ENCODE measurements at places on chromosomes 11 and 22.

- peak; percentile 38 for DNase-seq
Observed at GRCh38 chr11:16790486-16791190, 52.2 kb downstream of the C11orf58 start.

GRCh38 chr11:122664188-122664587 is 8.7 kb downstream of the UBASH3B start:
- DNase-seq: no peak

GRCh38 chr22:43385770-43386641 is 25.8 kb upstream of the MPPED1 start:
- peak; percentile 84 for DNase-seq

GRCh38 chr11:71064702-71065515 is 187.5 kb downstream of the SHANK2 start:
- DNase-seq: no peak

DNA sequence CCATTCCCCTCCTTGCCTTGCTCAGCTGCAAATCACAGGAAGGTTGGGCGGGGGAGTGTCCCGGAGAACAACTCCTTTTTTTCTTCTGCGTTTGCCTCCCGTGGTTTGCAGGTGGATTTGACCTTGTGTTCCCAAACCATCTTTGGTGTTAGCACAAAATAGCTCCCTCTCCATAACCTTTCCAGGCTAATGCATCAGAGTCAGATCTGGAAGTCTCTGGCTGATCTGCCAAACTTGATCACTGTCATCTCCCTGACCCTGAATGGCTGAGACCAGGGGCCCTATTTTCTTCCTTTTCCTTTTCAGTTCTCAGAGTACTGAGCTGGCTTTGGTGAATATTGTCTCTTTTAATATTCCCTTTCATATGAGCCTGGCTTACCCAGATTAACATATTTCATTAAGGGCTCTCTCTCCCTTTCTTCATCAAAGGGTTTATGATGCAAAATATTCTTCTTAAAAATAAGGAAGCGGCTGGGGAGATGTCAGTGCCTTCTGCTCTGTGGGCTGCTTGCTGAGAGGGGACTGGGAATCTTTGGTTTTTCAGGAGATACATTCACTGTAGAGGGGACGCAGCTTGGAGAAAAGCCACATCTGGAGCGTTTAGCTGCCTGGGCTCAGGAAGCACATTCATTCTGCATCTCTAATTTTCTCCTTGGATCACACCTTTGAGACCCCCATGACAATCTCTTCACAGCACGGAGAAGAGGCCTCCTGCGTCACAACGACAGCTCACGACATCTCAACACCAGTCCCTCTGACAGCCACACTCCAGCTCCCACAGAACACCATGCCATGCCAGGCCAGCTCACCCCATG is 148.3 kb downstream of the CEP164 start:
- no peak for DNase-seq

GRCh38 chr11:75191330-75191717 is 40.4 kb downstream of the SLCO2B1 start:
- peak; percentile 24 for DNase-seq

DNA sequence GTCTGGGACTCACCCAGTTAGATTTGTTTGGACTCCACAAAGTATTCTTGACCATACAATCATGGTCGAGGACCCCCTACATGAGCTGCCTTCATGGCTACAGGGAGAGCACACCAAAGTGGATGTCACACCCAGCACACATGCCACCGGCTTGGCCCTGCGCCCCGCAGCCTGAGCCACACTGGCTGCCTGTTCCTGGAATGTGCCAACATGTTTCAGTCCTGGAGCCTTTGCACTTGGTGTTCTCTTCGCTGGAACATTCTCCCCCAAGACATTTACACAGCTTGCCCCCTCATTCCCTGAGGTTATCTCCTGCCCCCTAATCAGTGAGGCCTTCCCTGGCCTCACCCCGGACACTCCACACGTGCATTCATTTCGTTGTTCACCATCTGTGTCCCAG is 46.0 kb downstream of the PPARA start:
- DNase-seq: no peak

GRCh38 chr11:31870609-31871309 is 59.6 kb upstream of the PAX6 start:
- peak; percentile 71 for DNase-seq

GRCh38 chr11:69145050-69145380 is 10.7 kb upstream of the SMIM38 start:
- DNase-seq: no peak

DNA sequence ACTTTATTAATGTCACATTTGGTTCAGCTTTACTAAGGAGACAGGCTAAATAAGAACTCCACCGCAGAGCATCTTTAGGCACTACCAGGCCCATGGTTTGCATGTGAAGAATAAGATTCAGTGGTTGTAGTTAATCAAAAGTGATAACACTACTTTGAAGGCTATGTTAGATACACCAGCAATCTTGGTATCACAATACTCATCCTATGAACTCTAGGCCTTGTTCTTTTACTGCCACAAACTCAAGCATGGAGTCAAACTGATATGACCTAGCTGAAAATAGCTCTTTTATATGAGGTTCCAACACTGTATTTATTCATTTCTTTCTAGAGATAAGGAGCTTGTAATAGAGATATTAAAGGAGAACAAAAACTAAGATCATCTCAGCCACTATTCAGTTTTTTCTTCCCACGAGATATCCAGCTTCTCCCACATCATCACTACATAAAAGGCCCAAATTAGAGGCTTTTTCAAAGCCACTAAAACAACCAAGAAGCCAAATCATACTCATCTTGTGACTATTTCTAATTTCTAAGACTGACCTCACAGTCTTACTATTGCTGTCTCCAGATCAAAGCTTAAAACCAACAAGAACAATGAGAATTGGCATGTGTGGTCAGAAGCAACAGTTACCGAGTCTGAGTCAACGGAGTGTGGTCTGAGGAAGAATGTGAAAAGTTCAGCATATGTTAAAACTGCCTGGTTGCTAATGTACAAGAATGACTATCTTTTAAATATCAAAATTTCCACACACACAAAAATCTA is 25.1 kb upstream of the GUCY1A2 start:
- peak; percentile 20 for DNase-seq

DNA sequence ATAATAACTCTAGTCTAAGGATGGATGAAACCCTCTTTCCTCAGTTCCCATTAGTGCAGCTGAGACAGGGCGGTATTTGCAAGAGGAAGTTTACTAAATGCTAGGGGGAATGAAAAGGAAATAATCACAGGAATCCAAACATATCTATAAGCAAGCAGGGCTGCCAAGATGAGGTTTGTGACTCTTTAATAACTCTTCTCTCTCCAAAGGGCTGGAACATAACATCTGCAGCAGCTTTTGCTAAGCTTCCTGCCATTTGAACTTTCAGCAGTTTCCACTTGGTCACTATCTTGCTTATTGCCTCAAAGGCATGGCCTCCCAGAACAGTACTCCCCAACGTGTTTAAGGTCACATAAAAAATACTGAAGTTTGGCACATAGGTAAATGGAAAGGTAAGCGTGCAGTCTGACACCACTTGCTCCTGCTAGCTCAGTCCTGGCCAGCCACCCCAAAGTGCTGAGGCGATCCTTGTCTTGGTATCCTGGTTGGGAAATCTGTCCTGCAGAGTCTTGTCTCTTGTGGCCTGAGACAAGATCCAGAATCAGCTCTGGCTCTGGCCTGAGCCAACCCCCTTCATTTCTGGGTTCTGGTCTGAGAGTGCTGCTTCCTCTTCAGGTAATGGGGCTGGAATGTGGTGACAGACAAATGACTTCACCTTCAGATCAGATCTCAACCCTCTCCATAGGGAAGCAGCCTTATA is 81.8 kb downstream of the KCNC1 start:
- DNase-seq: no peak

DNA sequence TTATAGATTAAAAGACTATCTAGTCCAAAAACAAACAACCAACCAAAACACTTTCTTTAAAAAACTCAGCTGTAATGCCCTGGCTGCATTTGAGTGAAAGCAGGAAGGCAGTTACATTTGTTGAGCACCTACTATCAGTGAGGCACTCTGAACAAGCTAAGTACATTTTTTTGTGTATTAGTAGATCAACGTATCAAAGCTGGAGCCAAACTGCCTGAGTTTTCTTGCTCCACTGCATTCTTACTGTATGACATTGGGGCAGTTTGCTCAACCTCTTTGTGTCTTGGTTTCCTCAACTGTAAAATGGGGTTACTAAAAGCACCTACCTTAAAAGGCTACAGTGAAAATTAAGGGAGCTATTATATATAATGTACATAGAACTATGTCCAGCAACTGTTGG is 22.0 kb downstream of the COA4 start:
- DNase-seq: no peak

DNA sequence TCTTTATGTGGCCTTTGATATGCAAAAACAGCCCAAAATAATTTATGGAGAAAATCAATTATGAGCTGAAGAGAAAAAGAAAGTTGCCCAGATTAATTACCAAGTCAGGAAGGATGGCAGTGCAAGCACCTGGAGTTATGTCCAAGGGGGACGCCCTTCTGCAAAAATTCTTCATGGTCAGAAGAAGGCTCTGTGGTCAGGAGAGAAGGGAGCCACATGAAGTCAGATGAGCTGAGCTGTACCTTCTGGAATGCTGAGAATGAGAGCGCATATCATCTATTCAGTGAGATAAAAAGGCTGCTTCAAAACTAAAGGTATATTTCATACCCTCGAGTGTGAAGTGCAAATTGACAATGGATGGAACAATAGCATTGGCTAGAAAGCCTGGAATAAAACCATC is 607.4 kb downstream of the NTM start:
- no peak for DNase-seq

- no peak for DNase-seq
Observed at GRCh38 chr11:35398881-35399280, 20.5 kb downstream of the SLC1A2 start.

- DNase-seq: no peak
Observed at GRCh38 chr11:122163053-122163819, 47.2 kb upstream of the BLID start.

DNA sequence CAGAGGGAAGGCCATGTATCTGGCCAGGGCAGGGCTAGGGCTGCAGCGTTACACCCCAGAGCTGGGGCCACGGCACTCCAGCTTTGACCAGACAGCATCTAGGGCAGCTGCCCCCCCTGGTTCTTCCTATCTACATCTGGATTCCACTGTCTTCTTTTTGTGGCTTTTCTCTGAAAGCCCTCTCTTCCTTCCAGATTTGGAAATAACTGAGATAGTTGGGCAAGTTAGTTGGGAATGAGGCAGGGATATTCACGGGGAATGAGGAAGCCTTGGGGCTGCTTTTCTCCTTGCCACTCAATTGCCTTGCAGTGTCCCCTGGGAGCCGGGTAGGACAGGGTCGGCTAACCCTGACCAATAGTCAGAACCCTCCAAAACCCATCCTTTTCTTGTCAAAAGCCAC is 26.8 kb downstream of the CLMP start:
- no peak for DNase-seq

DNA sequence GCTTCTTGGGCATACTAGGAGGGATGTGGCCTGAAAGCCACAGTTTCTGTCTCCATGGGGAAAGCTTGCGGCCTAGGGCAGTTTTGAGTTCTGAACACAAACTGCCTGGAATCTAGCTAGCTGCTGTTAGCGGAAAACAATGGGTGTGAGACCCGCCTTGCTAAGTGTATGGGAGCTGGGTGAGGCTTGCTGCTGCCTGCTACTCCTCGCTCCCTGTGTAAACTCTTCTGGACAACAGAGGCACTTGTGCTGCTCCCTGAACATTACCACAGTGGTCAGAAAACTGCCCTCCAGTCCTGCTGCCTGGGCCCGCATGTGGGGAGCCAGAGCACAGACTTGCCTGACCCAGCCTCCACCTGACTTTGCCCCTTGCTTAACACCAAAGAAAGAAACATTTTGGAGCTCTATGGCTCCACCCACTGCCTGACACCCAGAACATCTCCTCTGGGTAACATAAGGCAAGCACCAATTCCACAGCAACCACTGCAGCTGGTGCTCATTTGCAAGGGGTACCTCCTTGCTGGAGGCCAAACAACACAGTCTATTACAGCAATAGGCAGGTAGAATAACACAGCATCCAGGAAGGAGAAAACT is 766.3 kb upstream of the RAG2 start:
- no peak for DNase-seq

- DNase-seq: no peak
Observed at GRCh38 chr11:117521974-117522373, 194.3 kb downstream of the CEP164 start.

GRCh38 chr11:108128772-108129171 is 7.4 kb downstream of the ACAT1 start:
- no peak for DNase-seq

- no peak for DNase-seq
Observed at GRCh38 chr11:125001079-125001778, 47.2 kb downstream of the CCDC15 start.

- DNase-seq: no peak
Observed at GRCh38 chr11:102005306-102005705, 41.9 kb upstream of the CFAP300 start.

- peak; percentile 38 for DNase-seq
Observed at GRCh38 chr11:119206511-119207414, 624 bp downstream of the CBL start.

DNA sequence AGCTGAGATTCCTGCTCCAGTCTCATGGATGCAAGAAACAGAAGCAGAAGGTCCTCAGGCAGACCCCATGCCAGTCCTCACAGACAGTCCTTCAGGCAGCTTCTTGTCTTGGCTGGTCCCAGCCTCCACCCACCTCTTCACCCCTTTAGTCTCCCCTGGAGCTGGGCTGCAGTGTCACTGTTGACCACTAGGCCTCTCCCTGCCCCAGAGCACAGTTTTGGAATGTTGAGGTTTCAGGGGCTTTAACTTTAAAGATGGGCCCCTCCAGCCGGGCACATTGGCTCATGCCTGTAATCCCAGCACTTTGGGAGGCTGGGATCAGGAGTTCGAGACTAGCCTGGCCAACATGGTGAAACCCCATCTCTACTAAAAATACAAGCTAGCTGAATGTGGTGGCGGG is 39.5 kb upstream of the GCAT start:
- DNase-seq: no peak

GRCh38 chr22:19639610-19640135 is 74.6 kb upstream of the SEPTIN5 start:
- no peak for DNase-seq

DNA sequence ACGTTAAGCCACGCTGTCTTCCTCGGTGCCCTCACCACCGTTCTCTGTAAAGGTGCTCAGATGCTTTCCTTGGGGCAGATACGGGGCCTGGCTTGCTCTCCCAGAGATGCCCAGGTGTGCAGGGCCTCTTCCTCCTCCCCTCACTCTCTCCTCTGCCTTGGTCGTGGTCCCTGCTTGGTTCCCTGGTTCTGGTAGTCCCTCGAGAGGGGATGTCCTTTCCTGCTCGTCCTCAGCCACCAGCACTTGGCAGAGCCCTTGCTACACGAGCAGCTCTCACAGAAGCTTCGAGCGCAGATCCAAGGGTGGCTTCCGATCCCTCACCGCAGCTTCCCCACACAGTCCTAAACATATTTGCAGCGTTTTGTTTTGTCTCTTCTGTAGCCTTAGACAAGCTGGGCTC is 298.8 kb downstream of the TBC1D22A start:
- no peak for DNase-seq

GRCh38 chr22:22770280-22770871 is 117.2 kb upstream of the IGLL5 start:
- peak; percentile 29 for DNase-seq

DNA sequence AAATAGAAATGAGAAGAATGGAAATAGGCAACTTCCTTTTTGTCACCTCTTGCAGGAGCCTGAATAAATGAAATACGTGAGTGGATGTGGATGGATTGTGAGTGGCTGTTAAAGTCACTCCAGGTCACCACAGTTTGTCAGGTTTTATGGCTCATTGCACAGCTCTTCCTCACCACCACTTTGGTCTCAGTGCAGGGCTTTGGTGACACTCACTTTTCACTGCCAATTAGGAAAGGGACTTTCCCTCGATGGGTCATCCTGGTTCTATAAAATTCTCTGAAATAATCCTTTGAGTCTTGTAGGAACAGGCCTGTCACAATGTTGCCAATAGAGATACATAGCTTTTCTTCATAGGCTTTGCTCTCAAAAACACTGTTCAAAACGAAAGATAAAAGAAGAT is 172.4 kb upstream of the C11orf87 start:
- DNase-seq: no peak
